ENCODE measurements at places on chromosomes 6 and 20.
A peak's percentile ranks its signal among the peaks of the same experiment; 100 is the strongest.

DNA sequence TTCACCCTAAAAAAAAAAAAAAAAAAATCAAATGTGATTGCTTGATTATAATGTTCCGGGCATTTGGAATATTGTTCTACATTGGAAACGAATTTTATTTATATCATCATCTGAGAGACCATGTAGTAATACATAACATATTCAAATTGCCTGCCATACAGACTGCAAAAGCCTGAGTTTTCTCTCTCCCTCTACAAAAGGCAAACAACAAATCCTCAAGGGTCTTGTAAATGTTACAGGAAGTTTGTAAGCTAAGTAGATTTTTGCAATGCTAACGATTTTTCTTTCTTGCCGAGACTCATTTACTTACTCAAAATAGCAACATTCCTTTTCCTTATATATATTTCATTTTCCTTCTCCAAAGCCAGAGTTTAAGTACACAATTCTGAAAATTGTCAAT, 49.0 kb upstream of the HTR1E start:
- DNase-seq: no peak

- no peak for DNase-seq
These were observed 37.2 kb upstream of the RNF24 start for GRCh38 chr20:4052554-4052953.

DNA sequence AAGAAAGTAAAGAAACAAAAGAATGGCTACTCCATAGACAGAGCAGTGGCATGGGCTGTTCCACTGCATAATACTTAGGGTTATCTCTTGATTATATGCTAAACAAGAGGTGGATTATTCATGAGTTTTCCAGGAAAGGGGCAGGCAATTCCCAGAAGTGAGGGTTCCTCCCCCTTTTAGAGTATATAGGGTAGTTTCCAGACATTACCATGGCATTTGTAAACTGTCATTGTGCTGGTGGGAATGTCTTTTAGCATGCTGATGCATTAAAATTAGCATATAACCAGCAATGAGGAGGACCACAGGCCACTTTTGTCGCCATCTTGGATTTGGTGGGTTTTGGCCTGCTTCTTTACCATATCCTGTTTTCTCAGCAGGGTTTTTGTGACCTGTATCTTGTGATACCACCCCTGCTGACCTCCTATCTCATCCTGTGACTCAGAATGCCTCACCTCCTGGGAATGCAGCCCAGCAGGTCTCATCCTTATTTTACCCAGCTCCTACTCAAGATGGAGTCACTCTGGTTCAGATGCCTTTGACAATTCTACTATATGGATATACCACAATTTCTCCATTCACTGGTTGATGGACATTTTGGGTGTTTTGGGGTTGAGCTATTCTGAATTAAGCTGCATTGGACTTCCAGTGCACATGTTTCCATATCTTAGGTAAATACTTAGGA, 280.6 kb downstream of the FARS2 start:
- DNase-seq: no peak

DNA sequence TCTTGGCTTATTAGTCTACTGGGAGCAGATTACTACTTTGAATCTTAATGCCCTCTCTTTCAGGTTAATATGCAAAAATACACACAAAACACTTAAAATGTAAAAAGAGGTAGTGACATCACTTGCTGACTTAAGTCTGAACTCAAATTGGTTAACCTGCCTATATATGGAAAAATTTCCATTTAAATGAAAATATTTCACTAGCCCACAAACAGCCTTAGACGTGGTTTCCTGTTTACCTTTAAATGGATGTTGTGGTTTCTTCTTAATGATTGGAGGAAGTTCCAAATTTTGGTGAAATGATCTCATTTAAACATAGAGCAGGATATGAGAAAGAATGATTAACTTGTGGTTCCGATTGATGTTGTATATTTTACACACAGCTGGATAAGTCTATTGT, 553.7 kb downstream of the CD109 start:
- no peak for DNase-seq

GRCh38 chr6:149723771-149724417, 6.0 kb upstream of the LATS1 start:
- DNase-seq: peak; percentile 28

DNA sequence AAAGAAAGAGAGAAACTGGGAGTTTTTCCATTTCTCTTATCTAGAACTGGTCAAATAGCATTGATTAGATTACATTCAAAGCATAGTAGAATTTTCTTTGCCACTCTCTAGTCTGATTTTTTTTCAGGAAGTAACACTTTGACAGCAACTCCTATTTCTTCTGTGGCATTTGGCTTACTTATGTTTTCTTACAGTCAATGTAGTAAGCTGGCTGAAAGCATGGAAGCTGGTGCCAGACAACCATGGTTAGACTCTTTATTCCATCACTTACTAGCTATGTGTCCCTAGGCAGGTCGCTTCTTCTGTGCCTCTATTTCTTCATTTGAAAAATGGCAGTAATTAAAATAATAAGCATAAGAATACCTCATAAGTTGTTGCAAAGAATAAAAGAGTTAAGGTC, 54.2 kb upstream of the OPRM1 start:
- DNase-seq: no peak

DNA sequence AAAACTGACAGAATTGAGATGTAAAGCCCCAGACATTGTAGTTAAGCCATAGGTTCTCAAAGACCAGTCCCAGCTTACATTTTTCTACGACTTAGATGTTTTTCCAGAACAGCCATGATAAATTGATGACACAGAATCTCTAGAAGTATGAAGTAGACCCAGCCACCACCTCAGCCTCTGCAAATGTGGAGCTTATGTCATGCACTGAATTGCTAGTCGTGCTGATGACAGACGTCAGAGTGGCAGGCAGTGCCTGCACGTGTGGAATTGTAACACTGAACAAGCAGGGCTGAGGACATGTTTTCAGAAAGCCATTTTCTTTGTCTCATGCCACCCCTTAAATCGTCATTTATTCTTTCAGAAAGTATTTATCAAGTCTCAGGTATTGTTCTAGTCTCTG, 72.4 kb upstream of the TMEM181 start:
- DNase-seq: no peak

- DNase-seq: no peak
These were observed 15.7 kb upstream of the UNC93A start for GRCh38 chr6:167275436-167275835.

GRCh38 chr20:46350201-46350985, 42.1 kb upstream of the CDH22 start:
- no peak for DNase-seq

DNA sequence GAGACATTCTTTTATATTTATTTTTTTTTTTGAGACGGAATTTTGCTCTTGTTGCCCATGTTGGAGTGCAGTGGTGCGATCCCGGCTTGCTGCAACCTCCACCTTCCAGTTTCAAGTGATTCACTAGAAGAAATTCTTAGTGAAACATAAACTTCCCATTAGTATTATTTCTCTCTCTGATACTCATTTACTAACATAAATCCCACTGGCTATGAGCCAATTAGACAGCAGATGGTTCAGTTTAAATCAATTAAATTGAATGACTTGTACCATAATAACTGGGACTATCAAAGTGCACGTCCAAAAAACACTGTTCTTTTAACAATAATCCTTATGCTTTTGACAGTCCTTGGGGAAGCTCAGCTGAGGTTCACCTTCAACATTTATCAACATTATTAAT, 111.2 kb upstream of the PTCHD4 start:
- DNase-seq: no peak

- DNase-seq: no peak
These were observed 630.8 kb upstream of the IMPG1 start for GRCh38 chr6:76703285-76703684.

- no peak for DNase-seq
These were observed 42.9 kb downstream of the BCAS4 start for GRCh38 chr20:50837532-50838321.

DNA sequence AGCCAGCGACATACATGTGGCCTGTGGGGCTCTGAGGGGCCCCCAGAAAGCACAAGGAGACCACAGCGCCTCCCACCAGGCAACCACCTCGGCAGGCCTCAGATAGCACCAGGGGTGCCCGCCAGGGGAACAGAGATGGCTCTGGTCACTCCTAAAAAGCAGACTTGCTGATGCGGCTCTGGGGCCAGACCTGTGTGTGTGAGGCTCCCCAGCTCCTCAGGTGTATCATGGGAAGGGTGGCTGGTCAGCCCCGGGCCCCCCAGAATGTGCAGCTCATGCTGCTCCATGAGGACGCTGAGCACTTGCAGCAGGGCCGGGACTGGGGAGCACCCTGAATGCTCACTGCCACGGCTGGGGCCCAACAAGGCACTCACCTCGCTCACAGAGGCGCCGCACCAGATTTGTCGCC, 60.2 kb downstream of the PYGB start:
- DNase-seq: no peak

DNA sequence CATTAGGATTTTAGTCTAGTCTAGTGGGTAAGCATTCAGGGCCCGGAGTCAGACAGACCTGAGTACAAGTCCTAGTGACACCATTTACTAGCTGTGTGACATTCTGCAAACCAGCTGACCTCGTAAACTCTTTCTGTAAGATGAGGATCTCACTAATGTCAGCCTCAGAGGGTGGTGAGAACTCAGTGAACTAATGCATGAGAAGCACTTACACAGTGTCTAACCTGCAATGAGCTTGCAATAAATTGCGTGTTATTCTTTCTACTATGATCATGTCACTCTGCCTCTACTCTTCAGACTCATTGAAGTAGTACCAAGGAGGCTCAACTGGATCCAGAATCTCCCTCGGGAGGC, 41.1 kb upstream of the ZNF831 start:
- DNase-seq: no peak

DNA sequence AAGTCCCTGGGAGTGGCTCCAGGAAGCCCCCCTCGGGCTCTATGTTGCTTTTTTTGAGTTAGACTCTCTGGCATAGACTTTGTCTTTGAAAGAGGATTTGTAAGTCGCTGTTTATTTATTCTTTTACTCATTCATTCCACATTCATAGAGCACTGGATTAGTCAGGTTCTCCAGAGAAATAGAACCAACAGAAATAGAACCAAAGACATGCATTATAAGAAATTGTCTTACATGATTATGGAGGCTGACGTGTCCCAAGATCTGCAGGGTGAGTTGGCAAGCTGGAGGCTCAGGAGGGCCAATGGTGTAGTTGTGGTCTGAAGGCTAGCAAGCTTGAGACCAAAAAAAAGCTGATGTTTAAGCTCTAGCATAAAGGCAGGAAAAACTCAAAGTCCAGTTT, 98.3 kb upstream of the CHD6 start:
- DNase-seq: no peak

- DNase-seq: no peak
These were observed 230.4 kb downstream of the CLVS2 start for GRCh38 chr6:123226398-123226797.

GRCh38 chr6:90610301-90610750, 23.5 kb upstream of the MAP3K7 start:
- DNase-seq: peak; percentile 49

DNA sequence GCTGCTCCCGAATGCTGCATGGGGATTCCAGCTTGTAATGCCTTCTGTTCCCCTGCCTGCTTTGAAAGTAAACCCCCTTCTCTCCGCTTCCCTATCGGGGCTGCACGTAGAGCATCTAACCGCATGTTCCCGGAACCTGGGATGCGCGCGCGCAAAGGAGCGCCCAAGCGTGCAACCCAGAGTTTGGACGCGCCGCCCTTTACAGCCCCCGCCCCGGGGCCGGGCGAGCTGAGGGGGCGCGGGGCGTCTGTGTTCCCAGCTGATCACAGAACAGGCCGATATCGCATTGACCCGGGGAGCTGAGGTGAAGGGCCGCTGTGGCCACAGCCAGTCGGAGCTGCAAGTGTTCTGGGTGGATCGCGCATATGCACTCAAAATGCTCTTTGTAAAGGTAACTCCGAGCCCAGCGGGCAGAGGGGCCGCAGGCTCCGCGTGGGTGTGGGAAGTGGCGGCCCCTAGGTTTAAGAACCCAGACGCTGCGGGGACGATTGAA, 1.4 kb downstream of the LAMP5 start:
- no peak for DNase-seq

DNA sequence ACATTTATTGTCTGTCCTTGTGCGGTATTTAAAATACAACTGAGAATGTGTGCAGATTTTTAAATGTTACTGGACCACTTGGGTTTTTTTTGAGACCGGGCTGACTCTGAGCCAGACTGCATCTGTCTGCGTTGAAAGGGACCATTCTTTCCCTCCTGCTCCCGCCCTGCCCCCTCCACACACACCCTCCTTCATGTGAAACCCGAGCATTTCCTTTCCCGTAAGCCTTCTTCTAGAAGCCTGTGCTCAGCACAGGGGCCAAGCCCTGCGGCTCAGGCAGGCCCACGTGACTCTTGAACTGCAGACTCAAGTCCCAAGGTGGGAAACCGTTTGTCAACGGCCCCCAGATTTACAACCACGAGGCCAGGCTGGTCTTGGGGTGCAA, 82.7 kb upstream of the FOXC1 start:
- DNase-seq: peak; percentile 77

Data from nucleus accumbens (tissue), 56 donors.